Fibroblast of skin of back (primary cell): ENCODE measurements at places on chromosomes 7 and 10.

DNA sequence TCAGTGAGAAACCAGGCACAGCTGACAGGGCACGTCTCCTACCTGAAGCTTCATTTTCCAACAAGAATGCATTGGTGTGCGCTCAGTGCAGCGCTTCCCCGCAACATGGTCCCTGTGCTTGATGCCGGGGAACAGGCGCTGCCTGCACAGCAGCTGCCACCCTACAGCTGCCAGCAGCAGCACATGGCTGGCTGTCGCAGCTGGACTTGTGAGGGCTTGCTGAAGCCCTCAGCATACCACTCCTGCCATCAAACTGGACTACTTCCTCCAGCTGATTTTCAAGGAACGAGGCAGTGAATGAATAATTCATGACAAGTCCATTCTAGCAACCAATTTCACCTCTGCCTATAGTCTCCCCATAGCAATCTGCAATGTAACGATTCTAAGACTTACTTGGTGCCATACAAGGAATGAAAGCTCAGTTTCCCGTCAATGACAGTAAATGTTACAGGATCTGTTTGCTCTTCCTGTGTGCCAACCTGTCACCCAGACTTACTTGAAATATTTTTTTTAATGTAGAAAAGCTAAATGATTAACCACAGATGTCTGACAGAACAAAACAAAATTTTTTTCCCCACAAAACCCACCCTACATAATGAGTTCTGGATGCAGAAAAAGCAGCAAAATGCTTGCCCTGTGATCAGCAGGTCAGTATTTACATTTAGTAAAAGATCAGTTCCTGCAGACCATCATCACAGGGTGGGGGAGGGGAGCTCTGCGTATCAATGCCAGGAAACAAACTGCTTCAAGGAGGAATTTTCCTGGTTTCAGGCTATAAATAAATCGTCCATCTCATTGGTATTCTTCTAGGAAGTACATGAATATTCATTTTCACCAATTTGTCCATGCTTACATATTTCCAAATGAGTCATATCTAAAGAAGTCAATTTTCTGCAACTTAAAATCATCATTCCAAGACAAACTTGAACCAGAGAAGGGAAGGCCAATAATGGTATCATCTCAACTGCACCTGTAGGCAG lies 140.6 kb downstream of the ALOX5 start:
- DNase-seq = peak; percentile 33

DNA sequence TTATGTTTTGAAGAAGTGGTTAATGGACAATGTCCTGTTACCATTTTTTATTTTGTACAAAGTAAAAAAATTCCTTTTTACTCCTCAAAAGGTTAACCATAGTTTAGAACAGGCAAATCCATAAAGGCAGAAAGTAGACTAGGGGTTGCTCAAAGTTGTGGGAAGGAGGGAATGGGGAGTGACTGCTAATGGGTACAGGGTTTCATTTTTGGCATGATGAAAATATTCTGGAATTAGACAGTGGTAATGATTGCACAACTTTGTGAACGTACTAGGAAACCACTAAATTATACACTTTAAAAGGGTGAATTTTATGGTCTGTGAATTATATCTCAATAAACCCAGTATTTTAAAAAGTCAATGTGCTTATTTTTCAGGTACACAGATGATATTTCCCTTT lies 35.4 kb upstream of the CDK14 start:
- no peak for DNase-seq

DNA sequence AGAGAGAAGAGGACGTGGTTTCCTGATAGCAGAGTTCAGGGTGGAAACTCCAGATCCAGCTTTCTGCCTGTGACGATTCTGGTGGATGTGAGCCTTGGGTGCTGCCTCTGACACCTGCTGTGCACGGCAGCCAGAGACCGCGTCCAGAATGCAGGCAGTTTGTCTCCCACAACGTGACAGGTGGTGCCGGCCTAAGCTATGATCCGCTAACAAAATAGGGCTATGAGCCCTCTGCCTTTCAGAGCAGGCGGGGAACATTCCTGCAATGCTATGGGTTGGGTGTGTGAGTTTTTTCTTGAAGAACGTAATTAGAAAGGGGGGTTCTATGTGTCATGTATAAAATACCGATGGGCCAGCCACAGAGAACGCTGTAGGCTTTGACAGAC lies 297.3 kb upstream of the PRKCQ start:
- no peak for DNase-seq

DNA sequence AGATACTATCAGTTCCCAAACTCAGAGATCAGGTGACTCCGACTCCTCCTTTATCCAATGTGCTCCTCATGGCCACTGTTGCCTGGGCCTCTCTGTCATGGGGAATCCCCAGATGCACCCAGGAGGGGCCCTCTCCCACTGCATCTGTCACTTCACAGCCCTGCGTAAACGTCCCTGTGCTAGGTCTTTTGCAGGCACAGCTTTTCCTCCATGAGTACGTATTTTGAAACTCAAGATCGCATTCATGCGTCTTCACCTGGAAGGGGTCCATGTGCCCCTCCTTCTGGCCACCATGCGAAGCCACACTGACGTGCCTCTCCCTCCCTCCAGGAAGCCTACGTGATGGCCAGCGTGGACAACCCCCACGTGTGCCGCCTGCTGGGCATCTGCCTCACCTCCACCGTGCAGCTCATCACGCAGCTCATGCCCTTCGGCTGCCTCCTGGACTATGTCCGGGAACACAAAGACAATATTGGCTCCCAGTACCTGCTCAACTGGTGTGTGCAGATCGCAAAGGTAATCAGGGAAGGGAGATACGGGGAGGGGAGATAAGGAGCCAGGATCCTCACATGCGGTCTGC lies 162.2 kb downstream of the EGFR start:
- no peak for DNase-seq

GRCh38 chr10:132847416-132847777 lies 61.5 kb upstream of the NKX6-2 start:
- DNase-seq = no peak

DNA sequence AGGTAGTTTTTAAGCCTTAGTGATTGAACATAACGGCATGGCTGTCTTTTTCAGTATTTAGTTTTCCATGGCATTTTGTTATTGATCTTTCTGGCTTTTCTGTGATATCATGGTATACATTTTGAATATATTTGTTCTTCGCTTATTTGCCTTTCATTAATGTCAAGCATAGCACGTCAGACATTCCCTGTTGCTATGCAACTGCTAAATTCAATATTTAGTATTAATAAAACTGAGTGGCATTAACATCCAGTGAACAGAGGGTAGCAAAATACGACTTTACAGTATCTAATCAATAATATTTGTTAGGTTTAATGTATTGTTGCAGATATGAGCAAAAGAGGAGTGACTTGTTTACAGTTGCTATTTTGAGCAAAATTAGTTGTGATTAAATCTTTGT lies 72.5 kb downstream of the LCOR start:
- DNase-seq = no peak

- DNase-seq = peak; percentile 88
Observed at GRCh38 chr10:35642035-35642792, at the start of gene FZD8. FZD8 (minus strand) TSS chr10:35642296; CDS start chr10:35641429, 867 bp downstream.

- DNase-seq = peak; percentile 90
Observed at GRCh38 chr7:106770191-106770590, 94.9 kb upstream of the PIK3CG start.

- no peak for DNase-seq
Observed at GRCh38 chr10:88995156-88995876, 4.7 kb downstream of the FAS start.

- DNase-seq = no peak
Observed at GRCh38 chr7:141700848-141701371, 1.1 kb downstream of the DENND11 start.

- DNase-seq = peak; percentile 51
Observed at GRCh38 chr10:131453721-131454634, 142.5 kb upstream of the TCERG1L start.

- no peak for DNase-seq
Observed at GRCh38 chr7:45404622-45405021, 169.5 kb upstream of the ADCY1 start.

DNA sequence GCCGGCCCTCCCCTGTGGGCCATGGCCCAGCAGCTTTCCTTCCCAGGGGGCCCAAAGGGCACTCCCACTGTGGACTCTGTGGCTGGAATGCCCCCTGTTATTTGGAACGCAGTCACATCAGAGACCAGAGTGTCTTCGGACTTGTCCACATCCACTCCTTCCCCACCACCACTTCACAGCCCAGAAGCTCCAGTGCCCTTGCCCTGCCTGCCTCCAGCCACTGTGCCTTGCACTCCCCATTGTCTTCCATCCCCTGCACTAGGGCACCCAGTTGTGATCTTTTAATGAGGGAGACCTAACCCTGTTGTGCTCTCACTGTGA lies 19.4 kb downstream of the INSIG1 start:
- no peak for DNase-seq

DNA sequence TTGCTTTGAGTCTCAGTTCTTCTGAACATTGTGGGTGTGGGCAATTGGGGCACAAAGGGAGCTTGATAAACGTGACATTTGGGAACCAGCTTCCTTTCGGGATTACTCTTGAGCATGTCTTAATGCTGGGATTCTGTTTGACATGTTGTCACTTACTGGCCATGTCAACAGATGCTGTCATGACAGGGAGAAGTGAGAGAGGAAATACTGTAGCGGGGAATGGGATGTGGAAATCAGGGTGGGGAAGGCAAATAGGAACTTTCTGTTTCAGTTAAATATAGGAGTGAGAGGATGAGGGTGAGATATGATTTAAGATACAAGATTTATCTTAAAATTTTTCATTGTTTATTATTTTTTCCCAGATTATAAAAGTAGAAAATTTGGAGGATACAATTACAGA lies 83.9 kb downstream of the SEC23IP start:
- no peak for DNase-seq

DNA sequence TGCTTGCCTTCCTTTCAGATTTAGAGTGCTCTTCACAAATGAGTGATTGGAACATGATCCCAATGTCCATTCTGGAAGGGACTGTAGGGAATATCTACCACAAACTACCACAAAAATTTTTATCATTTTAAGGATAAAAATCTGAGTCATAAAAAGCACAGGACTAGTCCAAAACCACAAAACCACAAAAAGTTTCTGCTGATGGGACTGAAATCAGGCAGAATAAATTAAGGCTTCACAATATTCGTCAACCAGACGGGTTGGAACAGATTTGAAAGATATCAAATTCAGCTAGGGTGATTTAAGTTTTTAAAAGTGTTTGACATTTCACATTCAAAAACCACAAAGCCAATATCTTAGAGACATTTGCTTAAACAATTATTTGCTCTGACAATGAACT lies 100.1 kb upstream of the PTN start:
- DNase-seq = peak; percentile 73

DNA sequence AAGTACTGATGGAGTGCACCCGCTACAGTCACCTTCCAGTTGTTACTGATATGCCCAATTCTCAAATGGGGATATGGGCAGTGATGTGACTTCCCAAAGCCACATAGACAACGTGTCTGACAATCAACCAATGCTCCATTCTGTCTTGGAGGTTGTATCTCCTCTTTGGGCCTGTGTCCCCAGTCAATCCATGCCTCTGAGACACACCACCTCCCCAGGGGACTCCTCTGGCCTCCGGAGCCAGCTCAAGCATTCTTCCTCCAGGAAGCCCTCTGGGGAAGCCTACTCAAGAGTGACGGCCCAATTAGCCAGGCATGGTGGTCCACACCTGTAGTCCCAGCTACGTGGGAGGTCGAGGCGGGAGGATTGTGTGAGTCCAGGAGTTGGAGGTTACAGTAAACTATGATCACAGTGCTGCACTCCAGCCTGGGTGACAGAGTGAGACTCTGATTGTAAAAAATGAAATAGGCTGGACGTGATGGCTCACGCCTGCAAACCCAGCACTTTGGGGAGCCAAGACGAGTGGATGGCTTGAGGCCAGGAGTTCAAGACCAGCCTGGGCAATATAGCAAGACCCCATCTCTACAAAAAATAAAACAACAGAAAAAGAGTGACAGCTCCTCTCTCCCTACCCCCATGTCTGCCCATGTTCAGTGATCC lies 99.5 kb upstream of the TNRC18 start:
- DNase-seq = peak; percentile 84

GRCh38 chr7:128861957-128862570 lies 592 bp upstream of the ATP6V1F start:
- DNase-seq = no peak

DNA sequence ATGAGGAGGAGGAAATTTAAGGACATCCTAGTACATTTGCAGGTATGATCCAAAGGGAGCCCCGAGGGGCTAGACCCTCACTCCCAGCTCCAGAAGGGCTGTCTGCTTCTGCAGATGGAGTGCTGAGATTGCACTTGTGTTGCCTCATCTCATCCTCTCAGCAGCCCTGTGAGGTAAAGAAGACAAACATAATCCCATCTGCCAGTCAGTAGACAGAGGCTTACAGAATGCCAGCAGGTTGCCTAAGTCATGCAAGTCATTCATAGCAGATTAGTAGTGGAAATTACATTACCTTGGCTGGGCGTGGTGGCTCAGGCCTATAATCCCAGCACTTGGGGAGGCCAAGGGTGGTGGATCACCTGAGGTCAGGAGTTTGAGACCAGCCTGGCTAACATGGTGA lies 45.4 kb downstream of the BLVRA start:
- DNase-seq = no peak

GRCh38 chr10:112756235-112756527 lies 193.9 kb upstream of the TCF7L2 start:
- DNase-seq = no peak

DNA sequence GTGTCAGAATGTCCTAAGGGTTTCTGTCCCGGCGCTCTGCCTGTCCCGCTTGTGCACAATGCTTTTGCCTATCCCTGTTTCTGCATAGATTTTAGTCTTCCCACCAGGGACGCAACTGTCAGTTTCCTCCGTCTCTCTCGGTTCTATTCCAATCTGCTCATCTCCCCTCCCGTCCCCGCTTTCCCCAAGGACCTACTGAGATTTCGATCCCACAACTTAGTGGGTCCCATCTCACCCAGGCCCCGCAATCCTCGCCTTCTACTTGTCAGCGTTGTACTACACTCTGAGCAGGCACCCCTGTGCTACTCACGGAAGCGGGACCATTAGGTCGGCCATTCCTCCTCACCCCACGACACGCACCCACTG lies 519 bp upstream of the ZNF655 start:
- DNase-seq = no peak

GRCh38 chr10:96747734-96748550 lies 27.6 kb upstream of the PIK3AP1 start:
- DNase-seq = no peak

DNA sequence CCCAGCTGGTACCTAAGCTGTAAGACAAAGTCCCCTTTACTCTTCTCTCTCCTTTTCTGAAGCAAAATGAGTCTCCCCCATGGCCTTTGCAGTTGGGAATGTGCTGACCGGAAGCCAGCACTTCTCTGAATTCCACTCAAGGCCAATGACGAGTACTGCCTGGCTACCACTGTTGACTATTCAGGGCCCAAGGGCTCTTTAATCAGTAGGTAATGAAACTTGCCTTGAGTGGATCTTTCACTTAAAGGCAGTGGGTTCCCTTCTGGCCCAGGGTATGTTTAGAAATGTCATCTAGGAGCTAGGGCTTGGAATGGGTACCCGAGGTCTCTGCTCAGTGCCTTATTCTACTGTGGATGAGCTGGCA lies 197.1 kb downstream of the BBS9 start:
- DNase-seq = no peak
